ENCODE measurements at places on chromosomes 7 and 10.

DNA sequence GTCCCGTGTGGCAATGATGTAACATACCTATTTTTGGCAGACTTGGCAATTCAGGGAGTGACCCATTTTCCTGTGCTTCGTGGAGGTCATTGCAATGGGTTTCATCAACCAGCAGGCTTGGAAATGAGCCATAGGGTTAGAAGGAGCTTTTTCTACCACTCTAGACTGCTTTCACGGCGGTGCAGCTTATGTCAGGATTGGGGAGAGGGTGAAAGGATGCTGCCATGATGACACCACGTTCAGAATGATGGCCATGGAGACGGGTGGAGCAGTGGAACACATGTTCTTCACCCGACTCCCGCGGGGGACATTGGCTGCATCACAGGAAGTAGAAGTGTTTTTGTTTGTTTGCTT lies 220.2 kb downstream of the EMX2 start:
- no peak for DNase-seq

DNA sequence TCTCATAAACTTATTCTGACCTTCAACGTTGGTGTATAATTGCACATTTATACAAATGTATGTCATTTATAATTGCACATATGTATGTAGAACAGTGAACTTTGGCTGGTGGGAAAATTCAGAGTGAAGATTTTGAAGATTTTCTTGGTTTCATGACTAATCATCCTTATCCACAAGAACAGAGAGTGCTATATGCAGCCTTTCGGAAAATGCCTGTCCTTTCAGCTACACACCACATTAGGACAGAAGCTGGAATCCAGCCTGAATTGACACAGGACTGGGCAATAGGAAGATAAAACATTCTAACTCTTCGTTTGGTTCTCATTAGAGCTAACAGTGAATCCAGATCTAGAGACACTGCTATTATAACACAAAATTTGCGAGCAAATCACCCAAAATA lies 166.2 kb downstream of the PDE1C start:
- DNase-seq = no peak

DNA sequence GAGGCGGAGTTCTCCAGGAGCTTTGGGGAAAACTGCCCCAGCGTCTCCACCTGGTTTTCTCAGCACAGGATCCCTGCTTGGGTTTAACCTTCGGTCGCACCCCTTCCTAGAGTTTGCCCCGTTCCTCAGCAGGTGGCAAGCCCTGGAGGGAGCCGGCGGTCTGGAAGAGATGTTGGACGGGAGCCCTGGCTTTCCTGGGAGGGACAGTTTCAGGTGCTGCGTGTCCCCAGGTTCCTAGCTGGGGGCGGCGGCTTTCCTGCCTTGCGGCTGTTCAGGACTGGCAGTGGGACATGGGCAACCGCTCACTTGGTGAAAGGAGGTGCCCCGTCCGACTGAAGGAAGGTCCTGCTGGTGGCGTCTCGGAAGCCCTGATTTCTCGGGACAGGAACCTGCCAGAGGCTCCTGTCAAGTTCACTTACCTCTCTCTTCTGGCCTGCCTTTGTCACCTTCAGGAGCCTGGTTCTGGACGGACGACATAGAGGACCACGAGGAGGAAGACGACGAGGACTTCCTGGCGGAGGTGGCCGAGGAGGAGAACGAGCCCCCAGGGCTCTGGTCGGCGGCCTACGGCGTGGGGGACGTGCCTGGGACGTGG lies 14.8 kb downstream of the ZNF316 start:
- DNase-seq = no peak

- peak; percentile 48 for DNase-seq
Measured at GRCh38 chr10:73625004-73625883, 16.0 kb downstream of the MYOZ1 start.

DNA sequence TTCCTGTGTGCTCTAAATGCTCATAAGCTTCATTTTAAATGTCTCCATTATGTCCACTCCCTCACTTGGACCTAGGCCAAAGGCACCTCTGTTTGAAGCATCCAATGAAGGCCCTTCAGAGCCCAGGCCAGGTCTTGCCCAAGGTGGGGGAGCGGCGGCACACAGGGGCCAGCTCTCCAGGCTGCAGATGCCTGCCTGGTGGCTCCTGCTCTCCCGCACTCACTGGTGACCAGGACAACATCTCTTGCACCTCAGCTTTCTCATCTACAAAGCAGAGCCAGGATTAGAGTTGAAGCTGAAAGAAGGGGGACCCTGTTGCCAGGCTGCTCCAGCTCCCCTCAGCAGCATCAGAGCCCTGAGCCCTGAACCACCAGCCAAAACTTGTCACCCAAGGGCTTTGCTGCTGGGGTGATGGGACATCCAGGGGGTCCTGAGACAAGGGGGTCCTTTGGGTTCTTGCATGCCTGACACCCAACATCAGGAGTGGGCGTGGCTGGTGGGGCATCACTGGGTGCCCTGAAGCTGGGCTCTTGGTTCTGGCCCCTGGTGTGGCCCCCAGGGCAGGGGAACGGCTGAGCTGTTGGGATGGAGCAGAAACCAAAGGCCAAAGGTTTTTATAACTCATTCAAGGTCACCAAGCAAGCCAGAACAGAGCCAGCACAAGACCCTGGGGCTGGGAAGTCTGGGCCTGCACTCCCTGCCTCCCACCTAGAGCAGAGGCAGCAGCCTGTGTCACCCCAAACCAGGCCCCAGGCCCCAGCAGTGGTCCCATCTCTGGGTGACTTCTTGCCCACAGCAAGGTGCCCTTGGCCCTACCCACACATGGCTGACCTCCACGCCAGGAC lies 1.2 kb downstream of the NACAD start:
- DNase-seq = no peak
